Fibroblast of the aortic adventitia (primary cell): ENCODE measurements at places on chromosomes 2 and 18.

- DNase-seq, result no peak
Measured at GRCh38 chr2:109401370-109401769, 212.4 kb downstream of the SEPTIN10 start.

GRCh38 chr2:160408959-160409291 is 84.7 kb downstream of the RBMS1 start:
- DNase-seq, result peak; percentile 51

DNA sequence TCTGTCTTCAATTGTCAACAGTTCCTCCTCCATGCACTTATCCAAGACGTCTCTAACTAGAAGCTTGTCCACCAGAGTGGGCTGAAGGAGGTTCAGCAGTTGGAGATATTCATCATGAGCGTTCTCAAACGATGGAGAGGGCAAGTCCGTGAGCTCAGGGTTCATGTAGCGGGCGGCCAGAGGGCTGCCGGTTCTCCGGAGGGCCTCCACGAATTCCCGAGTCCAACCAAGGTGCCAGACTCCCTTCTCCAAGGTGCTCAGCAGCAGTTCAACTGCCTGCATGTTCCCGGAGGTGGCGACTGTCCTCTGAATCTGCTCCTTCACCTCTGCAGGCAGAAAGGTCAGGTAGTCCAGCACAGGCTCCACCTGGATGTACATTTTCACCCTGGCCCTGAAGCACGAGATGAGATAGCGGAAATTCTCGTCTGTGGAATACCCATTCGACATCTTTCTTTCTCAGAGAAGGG is 590 bp downstream of the IFIH1 start:
- DNase-seq, result no peak

GRCh38 chr2:60962528-60962927 is 55.0 kb upstream of the PEX13 start:
- DNase-seq, result no peak

DNA sequence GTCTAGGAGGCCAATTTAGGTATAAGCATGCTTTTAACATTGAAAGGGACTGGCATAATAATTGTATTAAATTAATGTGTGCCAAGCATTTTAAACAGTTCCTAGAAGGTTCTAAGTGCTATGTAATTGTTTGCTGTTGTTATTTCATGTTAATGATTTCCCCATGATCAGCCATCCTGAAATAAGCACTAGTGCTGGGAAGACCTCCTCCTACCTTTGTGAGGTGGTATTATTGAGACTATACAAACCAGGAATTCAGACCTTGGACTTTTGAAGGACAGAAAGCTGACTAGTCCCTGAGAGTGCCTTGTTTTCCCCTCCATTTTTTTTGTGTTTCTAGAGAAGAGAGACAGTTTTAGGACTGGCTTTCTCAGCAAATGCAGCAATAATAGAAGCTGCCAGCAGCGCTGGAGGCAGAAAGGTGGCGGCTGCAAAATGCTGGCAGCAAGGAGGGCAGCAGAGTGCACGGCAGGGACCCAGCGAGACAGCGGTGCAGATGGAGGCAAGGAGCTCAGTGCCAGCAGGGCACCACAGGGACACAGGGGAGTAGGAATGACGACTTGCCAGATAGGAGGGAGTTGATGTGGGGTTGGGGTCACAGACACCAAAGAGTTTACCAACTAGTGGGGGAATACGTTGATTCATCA is 25.3 kb downstream of the NABP1 start:
- DNase-seq, result no peak

DNA sequence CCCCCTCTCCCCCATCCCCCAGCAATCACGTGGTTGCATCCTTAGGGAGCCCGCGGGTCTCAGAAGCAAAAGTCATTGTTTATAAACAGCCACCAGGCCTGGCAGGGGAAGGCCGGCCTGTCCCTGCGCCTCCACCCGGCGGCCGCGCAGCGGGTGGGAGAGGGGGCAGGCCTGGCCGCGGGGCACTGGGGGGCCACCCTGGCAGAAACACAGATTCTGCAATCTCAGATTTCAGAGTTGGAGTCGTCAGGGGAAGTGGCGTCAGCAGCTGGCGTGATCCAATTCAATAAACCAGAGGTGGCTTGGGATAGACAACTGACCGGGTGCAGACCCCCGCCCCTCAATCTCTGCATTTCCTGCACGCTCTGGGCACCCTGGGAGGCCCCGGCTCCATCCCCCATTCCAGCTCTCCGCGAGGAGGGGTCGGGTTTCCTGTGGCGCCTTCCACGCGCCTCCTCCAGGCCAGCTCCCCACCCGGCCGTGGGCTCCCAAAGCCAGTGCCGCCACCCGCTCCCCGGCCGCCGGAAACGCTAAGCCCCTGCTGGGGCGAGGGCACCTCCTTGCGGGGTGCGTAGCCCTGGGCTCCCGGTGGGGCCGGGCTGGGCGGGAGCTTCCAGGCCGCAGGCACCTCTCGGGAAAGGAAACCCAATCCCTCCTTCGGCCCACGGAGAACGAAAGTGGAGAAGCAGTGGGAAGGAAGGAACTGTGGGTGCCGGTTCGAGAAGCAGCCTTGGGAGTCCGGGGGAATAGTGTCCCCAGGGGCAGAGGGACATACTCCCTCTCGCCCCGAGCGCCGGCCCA is 1.1 kb downstream of the BIN1 start:
- DNase-seq, result peak; percentile 56

- no peak for DNase-seq
Measured at GRCh38 chr2:121640380-121641316, 8.6 kb downstream of the CLASP1 start.

DNA sequence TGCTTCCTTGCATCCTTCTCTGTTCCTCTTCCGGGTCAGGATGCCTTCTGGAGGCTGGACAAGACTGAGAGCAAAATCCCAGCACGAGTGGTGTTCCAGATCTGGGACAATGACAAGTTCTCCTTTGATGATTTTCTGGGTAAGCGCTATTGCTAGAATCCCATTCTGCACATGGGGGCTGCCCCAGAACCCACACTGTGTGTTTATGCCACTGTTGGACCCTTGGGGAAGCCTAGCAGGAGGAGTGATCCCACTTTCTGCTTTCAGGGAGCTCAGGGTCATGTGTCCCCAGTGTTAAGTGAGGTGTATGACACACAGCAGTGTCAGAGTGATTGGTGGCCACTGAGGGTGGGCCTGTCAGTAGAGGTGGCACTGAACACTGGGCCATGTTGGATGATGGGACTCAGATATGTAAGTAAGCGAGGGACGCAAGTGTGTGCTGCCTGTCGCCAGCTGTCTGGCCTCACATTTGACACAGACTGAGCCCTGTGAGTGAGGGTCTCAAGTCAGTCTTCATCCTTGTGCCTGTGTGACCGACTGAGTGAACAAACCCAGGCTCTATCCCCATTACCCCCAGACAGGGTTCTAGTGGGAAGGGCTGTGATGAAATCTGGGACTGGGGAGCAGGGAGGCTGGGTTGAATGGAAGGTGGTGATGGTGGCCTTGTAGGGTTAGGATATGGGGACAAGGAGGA is 220.9 kb downstream of the DYSF start:
- no peak for DNase-seq
